Activated CD4-positive, alpha-beta memory T cell treated with anti-CD3 and anti-CD28 coated beads, Interleukin-2, amount 10 ng/mL, durations not matched to agents 7 days and 5 days (primary cell): ENCODE measurements at places on chromosomes 4 and X. TPM values are rescaled to one million over a fixed set of nuclear protein-coding genes. Genes with fewer than 3 reads are reported as not detected.

CXCL3 gene
- total RNA-seq = not detected

DNA sequence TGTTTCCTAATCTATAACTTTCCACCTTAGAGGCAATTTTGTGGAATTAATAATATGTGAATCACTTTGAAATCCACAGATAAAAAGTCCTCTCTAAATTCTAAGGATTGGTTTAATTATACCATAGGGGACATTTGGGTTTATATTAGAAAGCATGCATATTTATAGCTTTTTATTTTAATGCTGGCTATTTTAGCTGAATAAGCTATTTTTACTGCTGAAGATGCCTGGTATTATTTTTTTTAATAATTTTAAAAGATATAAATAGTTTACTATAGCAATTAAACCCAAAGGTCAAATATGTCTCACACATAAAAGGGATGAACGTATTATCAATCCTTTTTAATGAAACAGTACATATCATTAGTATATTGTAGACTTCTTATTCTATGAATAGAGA, 415.4 kb downstream of the MAGEB5 start:
- H3K4me3 ChIP-seq = no peak overlapping the region
- no peaks in the 10 kb centered on the region for H3K36me3 ChIP-seq
- DNase-seq = no peak
- H3K4me1 ChIP-seq = no peaks in the 10 kb centered on the region
- no peaks in the 10 kb centered on the region for H3K27me3 ChIP-seq

GRCh38 chr4:8585186-8585585, 5.0 kb downstream of the GPR78 start:
- H3K27me3 ChIP-seq = no peaks in the 10 kb centered on the region
- no peak for DNase-seq
- H3K4me1 ChIP-seq = no peaks in the 10 kb centered on the region
- no peak overlapping the region for H3K4me3 ChIP-seq
- H3K27ac ChIP-seq = no peak overlapping the region

DNA sequence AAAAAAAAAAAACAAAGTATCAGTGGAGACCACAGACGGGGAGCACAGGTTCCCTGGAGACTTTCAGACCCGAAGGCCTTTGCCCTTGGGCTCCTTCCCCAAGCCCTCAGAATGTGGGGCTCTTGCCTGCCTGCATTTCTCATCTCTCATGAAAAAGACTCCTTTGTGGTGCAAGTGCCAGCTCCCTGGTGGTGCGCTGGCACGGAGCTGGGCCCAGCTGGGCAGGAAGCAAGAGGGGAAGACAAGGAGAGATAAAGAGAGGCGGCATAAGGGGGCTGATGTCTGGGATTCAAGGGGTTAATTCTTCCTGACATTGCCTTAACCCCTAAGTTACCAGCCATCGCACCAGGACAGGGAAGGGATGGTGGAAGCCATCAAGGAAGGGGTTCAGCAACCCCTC, 21.8 kb downstream of the NLGN3 start:
- no peak overlapping the region for H3K27ac ChIP-seq
- DNase-seq = no peak
- no peaks in the 10 kb centered on the region for H3K36me3 ChIP-seq
- peaks cover 1% of the 10 kb centered on the region for H3K4me1 ChIP-seq
- H3K27me3 ChIP-seq = no peaks in the 10 kb centered on the region
